ENCODE measurements at places on chromosomes 3 and 15.
A peak's percentile ranks its signal among the peaks of the same experiment; 100 is the strongest.

GRCh38 chr3:134003066-134003465, 26.7 kb downstream of the SLCO2A1 start:
- no peak for DNase-seq

GRCh38 chr15:57538821-57539220, 52.9 kb upstream of the MYZAP start:
- DNase-seq, result no peak

DNA sequence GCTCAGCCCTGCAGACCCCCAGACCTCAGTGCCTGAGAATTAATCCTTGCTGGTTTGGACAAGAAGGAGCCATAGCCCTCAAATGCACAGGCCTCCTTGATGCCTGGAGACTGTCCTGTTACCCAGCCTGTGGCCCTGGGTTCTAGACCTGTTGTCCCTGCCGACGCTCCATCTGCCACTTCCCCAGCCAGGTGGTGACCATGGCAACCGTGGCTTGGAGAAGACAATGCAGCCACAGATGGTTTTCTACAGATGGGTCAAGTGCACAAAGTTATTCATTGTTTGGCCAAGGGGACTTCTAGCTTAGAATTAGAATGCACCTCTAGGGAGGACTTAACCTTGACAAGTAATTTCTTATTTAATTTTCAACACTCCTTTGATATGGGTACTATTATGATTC, 297.1 kb downstream of the UACA start:
- no peak for DNase-seq

DNA sequence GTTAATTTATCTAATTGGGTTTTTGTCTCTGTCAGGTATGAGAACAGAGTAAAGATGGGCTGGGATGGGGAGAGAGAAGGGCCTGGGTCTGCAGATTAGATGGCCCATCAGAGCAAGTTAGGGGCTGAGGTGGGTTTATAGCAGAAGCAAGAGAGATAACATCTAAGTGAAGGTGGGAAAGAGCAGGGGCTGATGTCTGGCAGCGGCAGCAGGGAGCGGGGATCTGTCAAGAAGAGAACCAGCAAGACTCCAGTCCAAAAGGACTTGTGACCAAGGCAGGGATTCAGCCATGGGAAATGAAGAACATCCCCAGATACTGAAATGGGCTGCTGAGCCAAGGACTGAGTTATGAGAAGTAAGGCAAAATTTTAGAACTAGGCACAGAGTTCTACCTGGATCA, 320.6 kb upstream of the TBL1XR1 start:
- no peak for DNase-seq

DNA sequence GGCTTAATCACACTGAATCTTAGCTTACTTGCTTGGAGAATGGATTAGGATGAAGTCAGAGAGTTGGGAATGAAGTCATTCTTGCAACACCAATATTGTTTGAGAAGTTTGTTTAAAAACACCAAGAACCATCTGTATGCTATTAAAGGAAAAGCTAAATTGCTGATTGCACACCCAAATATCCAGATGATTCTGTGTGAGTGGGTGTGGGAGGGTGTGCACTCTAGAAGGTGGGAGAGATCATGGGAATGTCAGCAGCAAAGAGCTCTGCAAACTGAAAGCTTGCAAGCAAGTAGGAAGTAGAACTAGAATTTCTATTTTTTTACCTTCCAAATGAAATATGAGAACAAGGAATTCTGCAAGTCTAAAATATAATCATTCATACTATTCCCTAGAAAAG, 364.9 kb downstream of the NR2F2 start:
- no peak for DNase-seq

- DNase-seq, result peak; percentile 51
These were observed 99.3 kb downstream of the BDH1 start for GRCh38 chr3:197456261-197457091.

GRCh38 chr15:93520206-93520605, 431.2 kb upstream of the RGMA start:
- no peak for DNase-seq

- DNase-seq, result no peak
These were observed 36.8 kb downstream of the MTMR10 start for GRCh38 chr15:30954674-30955073.

DNA sequence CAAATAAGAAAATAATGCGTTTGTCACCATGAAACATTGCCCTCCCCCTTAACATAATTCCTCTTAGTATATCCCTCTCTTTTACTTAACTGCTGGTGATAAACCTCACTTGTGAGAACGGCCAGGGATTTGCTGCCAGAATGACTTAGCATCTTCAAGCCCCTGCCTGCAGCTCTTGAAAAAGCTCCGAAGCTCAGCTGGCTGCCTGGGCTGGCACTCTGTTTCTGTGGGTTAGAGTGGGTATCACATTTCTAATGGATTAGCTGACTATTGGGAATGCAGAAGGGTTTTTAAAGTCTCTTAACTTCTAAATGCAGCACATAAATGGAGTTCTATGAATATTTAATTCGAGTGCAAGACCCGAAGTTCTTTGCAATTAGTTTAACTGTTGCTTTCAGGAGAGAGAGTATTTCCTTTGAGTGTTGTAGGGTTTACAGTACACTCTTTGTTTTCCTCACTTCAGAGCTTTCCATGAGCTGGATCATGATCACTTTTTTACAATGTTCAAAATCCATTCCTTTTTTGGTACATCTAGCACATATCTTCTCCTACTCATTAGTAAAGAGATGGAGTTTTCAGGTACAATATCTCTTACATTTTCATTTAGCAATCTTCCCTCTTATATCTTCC, 124.7 kb upstream of the RBMS3 start:
- no peak for DNase-seq

GRCh38 chr15:64275934-64276333, 80.0 kb downstream of the CSNK1G1 start:
- no peak for DNase-seq

DNA sequence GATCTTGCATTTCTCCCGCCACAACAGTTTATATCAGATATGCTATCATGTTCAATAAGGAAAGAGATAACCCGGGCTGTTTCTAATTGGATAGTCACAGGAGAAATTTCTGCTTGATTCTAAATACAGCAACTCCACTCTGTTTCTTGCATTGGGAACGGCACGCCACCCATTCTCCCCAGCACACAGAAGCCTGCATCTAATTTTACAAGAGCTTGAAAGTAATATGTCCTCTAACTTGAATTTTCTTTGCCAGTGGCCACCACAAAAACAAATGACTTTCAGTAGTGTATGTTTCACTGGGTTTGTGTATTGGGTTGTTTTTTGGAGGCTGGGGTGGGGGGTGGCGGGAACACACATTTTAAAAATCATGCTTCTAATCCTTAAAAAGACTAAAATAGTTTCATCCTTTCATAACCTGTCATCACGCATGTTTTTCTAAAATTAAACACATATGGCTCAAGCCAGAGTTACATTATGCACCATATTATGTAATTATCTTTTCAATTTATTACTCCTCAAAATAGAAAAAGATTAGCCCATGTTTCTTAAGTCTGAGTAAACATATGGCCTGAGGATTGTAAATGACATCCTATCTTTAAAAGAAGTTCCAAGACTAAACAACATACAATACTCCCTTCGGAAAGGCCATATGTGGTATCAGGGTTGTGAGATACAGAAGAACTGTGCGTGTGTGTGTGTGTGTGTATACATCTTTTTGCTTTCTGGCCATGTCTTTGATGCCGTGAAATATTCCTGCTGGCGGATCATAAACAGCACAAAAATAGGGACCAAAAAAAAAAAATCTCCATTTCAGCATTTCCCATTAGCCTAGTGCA, 176.3 kb downstream of the FOXP1 start:
- peak; percentile 22 for DNase-seq

DNA sequence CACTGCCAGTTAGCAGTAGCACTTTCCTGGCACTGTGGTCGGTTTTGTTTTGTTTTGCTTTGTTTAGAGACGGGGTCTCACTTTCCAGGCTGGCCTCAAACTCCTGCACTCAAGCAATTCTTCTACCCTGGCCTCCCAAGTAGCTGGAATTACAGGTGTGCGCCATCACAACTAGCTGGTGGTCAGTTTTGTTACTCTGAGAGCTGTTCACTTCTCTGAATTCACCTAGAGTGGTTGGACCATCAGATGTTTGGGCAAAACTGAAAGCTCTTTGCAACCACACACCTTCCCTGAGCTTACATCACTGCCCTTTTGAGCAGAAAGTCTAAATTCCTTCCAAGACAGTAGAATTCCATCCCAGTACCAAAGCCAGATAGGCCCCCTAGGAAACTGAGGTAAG, 22.6 kb downstream of the CLDN18 start:
- DNase-seq, result no peak

Measured in AG09319 (cell line).